ENCODE measurements at places on chromosomes 1 and 21.

DNA sequence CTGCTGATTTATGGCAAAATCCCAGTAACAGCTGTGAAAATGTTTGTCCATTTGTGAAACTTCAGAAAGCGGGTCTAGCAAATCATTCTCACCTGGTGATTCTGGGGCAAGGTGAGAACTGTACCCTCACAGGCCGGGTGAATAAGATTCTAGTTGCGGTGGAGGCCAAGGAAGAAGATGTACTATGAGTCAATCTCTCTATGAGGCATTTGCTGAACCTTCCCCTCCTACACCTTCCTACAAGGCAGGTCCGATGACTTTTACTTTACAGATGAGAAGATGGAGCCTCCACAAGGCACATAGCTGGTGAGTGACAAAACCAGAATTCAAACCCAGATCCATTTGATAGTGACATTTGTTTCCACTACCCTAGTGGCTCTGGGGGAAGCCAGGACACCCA is 72.7 kb downstream of the BACH1 start:
- no peak for DNase-seq

DNA sequence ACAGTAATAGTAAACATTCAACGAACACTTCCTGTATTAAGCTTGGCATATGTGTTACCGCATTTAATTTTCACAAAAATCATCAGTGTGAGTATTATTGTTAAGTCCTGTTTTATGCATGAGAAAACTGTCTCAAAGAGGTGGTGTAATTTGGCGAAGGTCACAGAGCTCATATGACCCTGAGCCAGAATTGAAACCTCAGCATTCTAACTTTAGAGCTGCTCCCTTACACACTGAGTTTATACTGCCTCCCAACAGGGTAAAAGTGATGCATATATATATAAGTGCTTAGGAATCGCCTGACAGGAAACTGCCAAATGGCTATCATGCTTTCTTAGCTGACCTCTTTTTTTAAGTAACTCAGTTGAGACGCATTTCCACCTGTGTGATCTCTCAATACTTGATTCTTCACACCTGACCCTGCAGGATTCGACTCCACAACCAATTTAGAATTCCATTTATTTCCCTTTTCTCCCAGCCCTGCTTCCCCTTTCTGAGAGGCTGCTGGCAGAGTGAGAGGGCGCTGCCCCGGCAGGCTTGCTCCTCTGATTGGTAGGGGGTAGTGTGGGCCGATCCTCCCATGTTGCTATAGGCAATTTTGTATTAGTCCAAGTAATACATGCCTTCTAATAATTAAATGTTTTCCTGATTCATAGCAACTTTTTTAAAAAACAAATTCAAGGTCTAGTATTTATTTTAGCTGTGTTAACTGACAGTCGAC is 40.5 kb downstream of the ZBTB40 start:
- no peak for DNase-seq

- DNase-seq, result no peak
Measured at GRCh38 chr1:224404916-224405603, 29.5 kb downstream of the WDR26 start.

DNA sequence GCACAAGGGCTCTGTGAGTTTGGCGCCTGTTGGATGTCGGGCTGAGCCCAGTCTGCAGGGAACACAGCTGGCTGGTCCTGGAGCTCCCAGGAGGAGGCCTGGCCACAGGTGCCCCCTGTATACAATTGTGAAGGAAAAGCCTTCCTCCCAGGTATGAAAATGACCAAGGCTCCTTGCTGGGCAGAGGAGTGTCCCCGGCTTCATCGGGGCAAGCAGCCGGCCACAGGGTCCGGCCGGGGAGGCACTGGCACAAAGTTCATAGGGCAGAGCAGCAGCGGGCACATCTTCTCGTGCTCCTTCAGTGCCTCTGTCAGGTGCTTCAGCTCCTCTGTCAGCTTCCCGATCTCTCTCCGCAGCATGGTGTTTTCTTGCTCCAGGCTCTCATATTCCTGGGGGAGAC is 13.0 kb downstream of the BATF3 start:
- DNase-seq, result no peak

DNA sequence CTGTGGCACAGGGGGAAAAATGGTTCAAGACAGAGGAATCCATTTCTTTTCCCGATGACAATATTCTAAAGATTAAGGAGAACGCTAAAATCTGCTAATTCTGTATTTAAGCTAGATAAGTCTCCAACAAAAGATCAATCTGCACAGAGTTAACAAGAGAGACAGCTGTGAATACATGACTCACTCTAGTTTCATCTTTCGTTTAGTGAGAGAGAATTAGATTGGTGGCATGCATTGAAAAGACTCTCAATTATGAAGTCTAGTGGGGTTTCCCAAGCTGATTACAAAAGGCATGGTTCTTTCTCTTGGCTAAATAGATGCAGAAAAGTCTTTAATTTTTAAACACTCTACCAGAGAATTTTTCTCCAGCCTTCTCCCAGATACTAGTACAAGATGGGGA is 34.4 kb downstream of the CAPN9 start:
- no peak for DNase-seq

DNA sequence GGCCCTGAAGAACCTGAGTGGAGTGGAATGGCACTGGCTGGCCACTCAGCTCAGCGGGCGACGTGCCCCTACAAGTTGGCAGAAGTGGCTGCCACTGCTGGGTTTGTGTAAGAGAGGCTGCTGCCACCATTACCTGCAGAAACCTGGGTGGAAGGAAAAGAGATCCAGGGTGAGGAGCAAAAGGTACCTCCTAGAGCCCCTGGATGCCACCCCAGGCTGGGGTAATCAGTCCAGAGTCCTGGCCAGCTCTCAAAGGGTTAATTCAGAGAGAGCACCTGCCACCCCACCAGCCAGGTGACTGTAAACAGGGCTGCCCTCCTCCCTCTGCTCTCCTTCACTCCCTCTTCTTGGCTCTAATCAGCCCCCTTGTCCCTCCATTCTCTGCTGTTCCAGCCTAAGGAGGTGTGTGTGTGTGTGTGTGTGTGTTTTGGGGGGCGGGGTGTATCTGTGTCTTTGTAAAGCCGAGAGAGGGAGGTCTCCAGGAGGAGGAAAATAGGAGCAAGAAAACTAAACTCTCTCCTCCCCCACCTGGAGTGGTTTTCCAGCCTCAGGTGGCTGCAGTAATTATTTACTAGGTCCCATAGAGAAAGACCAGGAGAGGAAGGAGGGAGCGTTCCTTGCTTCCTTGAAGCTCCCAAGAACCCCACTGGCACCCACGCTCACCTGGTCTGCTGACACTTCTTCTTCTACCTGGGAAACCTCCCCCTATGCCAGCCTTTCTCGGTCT is 12.6 kb downstream of the TRIM46 start:
- no peak for DNase-seq

DNA sequence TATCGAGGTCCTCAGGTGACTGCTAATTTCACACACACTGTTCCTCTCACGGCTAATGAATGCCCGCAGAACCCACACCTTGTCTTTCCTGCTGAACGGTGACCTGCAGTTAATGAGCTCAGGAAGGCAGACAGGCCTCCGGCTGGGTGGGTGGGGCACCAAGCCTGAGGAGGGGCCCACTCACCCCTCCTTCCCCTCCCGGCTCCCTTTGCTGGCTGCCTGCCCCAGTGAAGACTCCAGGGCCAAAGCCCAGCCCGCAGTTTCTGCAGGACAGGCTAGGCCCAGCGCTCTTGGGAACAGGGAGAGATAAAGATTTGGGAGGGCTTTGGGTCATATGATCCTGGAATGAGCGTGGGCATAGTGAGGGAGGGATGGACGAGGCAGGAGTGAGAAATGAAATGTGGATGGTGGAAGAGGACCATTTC is 26.4 kb downstream of the FOXO6 start:
- DNase-seq, result peak; percentile 74

Data from fibroblast of lung (primary cell).